ENCODE measurements at places on chromosomes 1 and 21.

- H3K36me3 ChIP-seq = no peaks in the 10 kb centered on the region
- DNase-seq = no peak
- no peak overlapping the region for H3K4me3 ChIP-seq
- peaks cover 25% of the 10 kb centered on the region for H3K27me3 ChIP-seq
- H3K27ac ChIP-seq = no peak overlapping the region
Observed at GRCh38 chr1:34746785-34747637, 7.8 kb upstream of the GJB5 start.

GRCh38 chr21:32545948-32546441 lies 39.3 kb downstream of the TCP10L start:
- H3K27ac ChIP-seq = no peak overlapping the region
- no peaks in the 10 kb centered on the region for H3K36me3 ChIP-seq
- DNase-seq = no peak
- H3K4me1 ChIP-seq = peaks cover 11% of the 10 kb centered on the region
- no peaks in the 10 kb centered on the region for H3K27me3 ChIP-seq
- H3K4me3 ChIP-seq = no peak overlapping the region

GRCh38 chr1:46623743-46624644 lies 7.4 kb upstream of the MOB3C start:
- H3K27ac ChIP-seq = no peak overlapping the region
- H3K4me3 ChIP-seq = no peak overlapping the region
- H3K36me3 ChIP-seq = no peaks in the 10 kb centered on the region
- H3K27me3 ChIP-seq = no peaks in the 10 kb centered on the region
- DNase-seq = no peak

GRCh38 chr1:69312055-69312732 lies 255.5 kb upstream of the LRRC7 start:
- DNase-seq = no peak
- H3K4me3 ChIP-seq = no peak overlapping the region
- H3K4me1 ChIP-seq = no peaks in the 10 kb centered on the region

DNA sequence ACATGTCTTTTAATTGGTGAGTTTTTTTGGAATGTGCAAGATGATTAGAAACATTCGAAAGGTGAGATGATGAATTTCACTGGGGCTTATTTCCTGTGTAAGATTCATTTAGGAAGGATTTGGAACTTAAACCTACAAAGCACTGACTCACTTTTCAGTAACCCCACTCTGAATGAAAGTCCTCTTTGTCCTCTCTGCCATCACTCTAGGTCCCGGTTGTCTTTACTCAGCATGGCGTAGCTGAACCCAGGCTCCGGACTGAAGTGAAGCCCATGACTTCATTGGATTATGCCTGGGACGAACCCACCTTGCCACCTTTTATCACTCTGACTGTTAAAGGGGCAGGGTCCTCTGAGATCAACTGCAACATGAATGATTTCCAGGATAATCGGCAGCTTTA lies 139.4 kb downstream of the VPS13D start:
- H3K27ac ChIP-seq = no peak overlapping the region
- no peaks in the 10 kb centered on the region for H3K4me1 ChIP-seq
- H3K36me3 ChIP-seq = peaks cover 96% of the 10 kb centered on the region
- no peak for DNase-seq

- no peaks in the 10 kb centered on the region for H3K27me3 ChIP-seq
- H3K4me1 ChIP-seq = no peaks in the 10 kb centered on the region
- H3K4me3 ChIP-seq = no peak overlapping the region
- no peaks in the 10 kb centered on the region for H3K36me3 ChIP-seq
- DNase-seq = no peak
Observed at GRCh38 chr1:60427194-60427593, 353.6 kb upstream of the C1orf87 start.

- peaks cover 23% of the 10 kb centered on the region for H3K4me1 ChIP-seq
- peak overlapping the region; percentile 73 for H3K27ac ChIP-seq
- H3K27me3 ChIP-seq = no peaks in the 10 kb centered on the region
- peak overlapping the region; percentile 45 for H3K4me3 ChIP-seq
- no peaks in the 10 kb centered on the region for H3K36me3 ChIP-seq
- DNase-seq = peak; percentile 17
Observed at GRCh38 chr21:33362044-33362555, 37.3 kb downstream of the IFNAR1 start.

GRCh38 chr1:224205438-224205840 lies 22.4 kb downstream of the DEGS1 start:
- no peak overlapping the region for H3K4me3 ChIP-seq
- no peak overlapping the region for H3K27ac ChIP-seq
- no peak for DNase-seq
- H3K4me1 ChIP-seq = peaks cover 38% of the 10 kb centered on the region

- H3K36me3 ChIP-seq = no peaks in the 10 kb centered on the region
- H3K27ac ChIP-seq = no peak overlapping the region
- no peaks in the 10 kb centered on the region for H3K4me1 ChIP-seq
- no peaks in the 10 kb centered on the region for H3K27me3 ChIP-seq
Observed at GRCh38 chr1:73673971-73674370, 524.0 kb downstream of the LRRIQ3 start.

DNA sequence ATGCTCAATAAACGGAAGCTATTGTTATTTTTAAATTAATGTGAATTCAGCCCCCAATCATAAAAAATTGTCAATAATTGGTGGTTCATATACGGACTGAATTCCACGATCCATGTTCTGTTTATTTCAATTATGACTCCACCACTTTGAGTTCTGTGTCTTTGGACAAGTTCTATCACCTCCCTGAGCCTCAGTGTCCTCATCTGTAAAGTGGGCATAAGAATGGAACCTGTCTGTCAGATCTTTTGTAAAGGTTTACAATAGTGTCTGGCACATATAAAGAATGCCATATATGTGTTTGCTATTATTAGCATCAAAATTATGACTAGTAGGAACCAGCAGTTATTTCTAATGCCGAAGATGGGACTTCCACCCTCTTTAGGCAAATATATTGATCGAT lies 183.3 kb downstream of the KAZN start:
- H3K4me3 ChIP-seq = no peak overlapping the region
- H3K27me3 ChIP-seq = no peaks in the 10 kb centered on the region
- no peak overlapping the region for H3K27ac ChIP-seq
- DNase-seq = no peak
- H3K36me3 ChIP-seq = no peaks in the 10 kb centered on the region

DNA sequence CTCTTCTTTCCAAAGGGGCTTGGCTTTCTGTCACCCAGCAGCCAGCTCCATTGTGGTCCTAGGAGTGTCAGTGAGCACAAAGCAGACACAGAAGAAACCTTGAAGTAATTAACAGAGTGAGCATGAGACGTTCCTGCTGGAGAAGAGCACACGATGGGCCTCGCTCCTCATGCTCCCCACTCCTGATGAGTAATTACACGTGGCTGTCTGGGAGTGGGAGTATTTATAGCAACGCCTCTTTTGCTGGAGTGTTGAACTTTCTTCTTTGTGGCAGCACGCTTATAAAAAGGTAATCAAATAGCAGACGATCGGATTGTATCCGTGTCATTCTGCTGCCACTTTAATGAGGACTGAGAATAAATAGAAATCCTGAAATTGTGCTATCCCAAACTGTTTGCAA lies 185.8 kb downstream of the CAMTA1 start:
- no peak overlapping the region for H3K4me3 ChIP-seq
- DNase-seq = no peak
- peaks cover 8% of the 10 kb centered on the region for H3K27me3 ChIP-seq

GRCh38 chr1:168405906-168406549 lies 125.4 kb downstream of the TBX19 start:
- no peak overlapping the region for H3K27ac ChIP-seq
- DNase-seq = no peak
- no peaks in the 10 kb centered on the region for H3K27me3 ChIP-seq

GRCh38 chr1:226185141-226186036 lies 1.2 kb downstream of the ACBD3 start:
- H3K27ac ChIP-seq = peak overlapping the region; percentile 96
- peaks cover 9% of the 10 kb centered on the region for H3K4me1 ChIP-seq
- H3K27me3 ChIP-seq = no peaks in the 10 kb centered on the region
- H3K4me3 ChIP-seq = peak overlapping the region; percentile 81
- DNase-seq = no peak

DNA sequence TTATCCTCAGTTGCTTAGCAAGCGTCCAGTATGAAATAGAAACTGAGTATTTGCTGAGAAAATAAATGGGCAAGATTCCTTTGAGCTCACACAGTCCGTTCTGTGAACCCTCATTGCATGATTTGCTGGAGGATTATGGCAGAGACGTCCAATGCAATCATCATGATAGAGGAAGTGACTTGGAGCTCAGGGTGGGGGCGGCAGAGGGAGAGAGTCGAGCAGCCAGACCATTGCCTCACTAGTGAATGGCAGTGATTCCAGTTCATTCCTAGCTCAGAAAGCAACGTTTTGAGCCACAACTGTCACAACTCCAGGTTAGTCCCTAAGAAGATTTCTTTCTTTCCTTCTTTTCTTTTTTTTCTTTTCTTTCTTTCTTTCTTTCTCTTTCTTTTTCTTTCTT lies 27.5 kb upstream of the COL9A2 start:
- no peak overlapping the region for H3K27ac ChIP-seq
- H3K4me3 ChIP-seq = no peak overlapping the region
- H3K27me3 ChIP-seq = no peaks in the 10 kb centered on the region
- peak; percentile 33 for DNase-seq

DNA sequence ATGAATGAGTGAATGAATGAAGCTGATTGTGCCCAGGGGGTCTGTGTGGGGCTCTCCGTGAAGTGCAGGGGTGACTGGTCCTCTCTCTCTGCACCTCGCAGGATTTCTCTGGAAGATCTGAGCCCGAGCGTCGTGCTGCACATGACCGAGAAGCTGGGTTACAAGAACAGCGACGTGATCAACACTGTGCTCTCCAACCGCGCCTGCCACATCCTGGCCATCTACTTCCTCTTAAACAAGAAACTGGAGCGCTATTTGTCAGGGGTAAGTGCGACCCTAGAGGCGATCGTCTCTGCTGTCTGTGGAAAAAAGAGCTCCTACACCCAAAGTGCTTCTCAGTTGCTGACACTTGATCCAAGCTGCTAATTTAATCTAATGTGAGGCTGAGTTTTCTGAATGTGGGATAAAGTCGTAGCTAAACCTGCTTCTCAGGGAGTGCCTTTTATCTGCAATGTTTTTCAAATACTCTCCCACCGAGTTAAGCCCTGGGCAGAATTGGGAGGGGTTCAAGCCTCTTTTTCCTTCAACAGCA lies 101.7 kb downstream of the HUNK start:
- H3K36me3 ChIP-seq = no peaks in the 10 kb centered on the region
- H3K4me1 ChIP-seq = no peaks in the 10 kb centered on the region
- no peak for DNase-seq
- H3K27me3 ChIP-seq = no peaks in the 10 kb centered on the region
- H3K4me3 ChIP-seq = no peak overlapping the region
- no peak overlapping the region for H3K27ac ChIP-seq

DNA sequence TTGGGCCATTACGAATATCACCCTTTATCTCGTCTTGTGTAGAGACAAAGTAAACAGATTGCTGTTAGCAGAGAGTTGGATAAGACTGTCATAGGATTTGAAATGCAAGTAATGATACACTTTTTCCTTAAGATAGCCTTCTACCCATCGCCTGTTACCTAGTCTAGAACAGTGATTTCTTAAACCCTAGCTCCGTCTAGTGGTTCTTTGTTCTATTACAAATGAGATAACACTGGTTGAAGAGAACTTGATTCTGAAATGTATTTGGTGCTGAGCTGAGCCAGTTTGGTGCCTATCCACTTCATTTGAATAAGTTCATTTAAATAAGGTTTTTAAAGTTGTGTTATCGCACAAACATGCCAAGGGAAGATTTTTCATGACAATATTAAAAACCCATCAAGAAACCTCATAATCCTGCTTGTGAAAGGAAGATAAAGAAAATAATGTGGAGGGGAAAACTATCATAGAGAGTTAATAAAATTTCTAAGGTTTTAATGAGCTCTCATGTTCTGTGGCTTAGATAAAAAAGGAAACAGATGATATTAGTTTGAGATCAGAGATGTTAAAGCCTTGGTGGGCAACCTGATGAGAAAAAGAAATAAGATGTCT lies 1.5 kb upstream of the KCNH1 start:
- H3K4me3 ChIP-seq = no peak overlapping the region
- no peaks in the 10 kb centered on the region for H3K36me3 ChIP-seq

- peak overlapping the region; percentile 100 for H3K27ac ChIP-seq
- no peaks in the 10 kb centered on the region for H3K36me3 ChIP-seq
- peaks cover 3% of the 10 kb centered on the region for H3K4me1 ChIP-seq
- peak overlapping the region; percentile 81 for H3K4me3 ChIP-seq
Observed at GRCh38 chr1:15833069-15833679, 14.3 kb upstream of the SPEN start.

Measured in heart right ventricle (tissue), 16 donors.